ENCODE measurements at places on chromosomes 11 and 22.

GRCh38 chr22:46148816-46149511 is 1.4 kb upstream of the PPARA start:
- DNase-seq = no peak

GRCh38 chr22:45966895-45967365 is 10.0 kb downstream of the WNT7B start:
- DNase-seq = no peak

DNA sequence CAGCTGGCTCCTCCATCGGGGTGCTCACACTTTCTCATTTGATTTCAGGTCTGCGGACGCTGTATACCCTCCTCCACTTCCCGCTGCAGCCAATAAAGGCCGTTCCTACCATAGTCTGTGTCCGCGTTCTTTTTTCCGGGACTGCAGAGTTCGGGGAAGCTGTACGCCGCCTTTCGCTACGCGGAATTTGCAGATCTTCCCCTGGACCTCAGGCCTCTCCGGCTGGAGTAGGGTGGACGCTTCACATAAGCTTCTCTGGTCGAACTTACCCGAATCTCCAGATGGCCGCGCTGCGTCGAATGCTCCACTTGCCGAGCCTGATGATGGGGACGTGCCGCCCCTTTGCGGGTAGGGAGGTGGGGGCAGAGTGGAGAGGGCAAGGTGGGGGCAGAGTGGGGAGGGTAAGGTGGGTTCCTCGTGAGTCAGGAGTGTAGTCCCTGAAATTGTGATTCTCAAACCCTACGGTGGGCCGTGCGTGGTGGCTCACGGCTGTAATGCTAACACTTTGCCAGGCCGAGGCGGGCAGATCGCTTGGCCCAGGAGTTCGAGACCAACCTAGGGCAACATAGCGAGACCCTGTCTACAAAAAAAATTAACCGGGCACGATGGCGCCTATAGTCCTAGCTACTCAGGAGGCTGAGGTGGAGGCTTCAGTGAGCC is 617 bp downstream of the CSKMT start:
- DNase-seq = peak; percentile 49

- DNase-seq = no peak
These were observed 1.9 kb upstream of the ESS2 start for GRCh38 chr22:19146215-19146968.

GRCh38 chr11:74507582-74507981 is 14.1 kb upstream of the LIPT2 start:
- no peak for DNase-seq

DNA sequence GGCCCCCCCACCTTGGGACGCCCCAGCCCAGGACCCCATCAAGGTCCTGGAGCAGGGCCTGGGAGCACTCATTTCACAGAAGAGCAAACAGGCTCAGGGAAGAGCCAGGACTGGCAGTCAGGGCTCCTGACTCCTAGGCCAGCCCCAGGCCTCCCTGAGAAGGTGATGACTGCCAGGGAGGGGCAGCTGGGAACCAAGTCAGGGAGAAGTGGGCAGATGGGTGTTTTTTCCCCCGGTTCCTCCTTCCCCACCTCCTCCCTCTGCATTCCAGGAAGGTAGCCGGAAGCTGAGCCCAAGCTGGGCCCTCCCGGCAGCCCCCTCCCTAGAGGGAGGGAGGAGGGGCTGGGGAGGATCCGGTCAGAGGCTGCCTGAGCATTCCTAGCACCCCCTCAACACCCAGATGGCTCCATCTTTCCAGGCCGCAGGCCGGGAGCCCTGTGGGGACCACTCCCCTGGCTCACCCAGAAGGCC is 19.6 kb downstream of the MYRF start:
- DNase-seq = no peak
